NCI-H1930 (cell line): ENCODE measurements at places on chromosomes 3 and 15.

DNA sequence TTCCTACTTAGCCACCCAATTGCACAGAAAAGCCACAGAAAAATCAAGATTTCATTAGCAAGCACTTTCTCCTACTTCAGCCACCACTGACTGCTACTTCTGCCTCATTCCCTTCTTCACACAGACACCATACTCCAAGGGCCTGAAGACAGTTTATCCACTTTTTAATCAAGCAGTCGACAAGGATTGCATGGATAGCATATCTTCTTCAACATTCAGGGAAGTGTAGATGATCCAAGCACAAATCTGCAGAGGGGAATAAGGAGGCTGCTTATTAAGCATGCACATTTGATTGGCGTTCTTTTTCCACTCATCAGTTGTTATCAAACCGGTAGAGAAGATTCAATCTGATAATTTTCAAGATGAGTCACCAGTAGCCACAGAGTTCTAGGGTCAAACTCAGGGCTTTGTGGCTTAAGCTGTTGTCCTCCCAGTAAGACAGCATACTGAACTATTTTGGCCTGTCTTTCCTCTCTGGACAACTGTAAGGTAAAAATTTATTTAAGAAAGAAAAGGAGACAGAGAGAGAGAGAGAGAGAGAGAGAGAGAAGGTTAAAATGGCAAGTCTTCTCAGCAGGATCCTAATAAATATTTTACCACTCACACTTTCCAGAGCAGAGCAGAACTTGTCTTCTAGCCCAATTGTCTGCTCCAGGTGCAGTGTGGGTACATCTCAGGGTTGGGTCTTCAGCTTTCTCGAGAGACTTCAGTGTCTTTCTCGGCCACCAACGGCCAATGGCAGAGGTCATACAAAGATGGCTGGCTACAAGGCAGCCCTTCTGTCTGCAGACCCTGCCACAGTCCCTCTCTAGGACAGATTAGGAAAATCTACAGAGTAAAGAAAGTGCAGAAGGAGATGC is 80.6 kb upstream of the BHLHE40 start:
- no peak for DNase-seq

- DNase-seq: no peak
These were observed 242.1 kb downstream of the ITPR1 start for GRCh38 chr3:4735243-4735642.

GRCh38 chr3:13590841-13591520 is 42.1 kb downstream of the FBLN2 start:
- DNase-seq: no peak

DNA sequence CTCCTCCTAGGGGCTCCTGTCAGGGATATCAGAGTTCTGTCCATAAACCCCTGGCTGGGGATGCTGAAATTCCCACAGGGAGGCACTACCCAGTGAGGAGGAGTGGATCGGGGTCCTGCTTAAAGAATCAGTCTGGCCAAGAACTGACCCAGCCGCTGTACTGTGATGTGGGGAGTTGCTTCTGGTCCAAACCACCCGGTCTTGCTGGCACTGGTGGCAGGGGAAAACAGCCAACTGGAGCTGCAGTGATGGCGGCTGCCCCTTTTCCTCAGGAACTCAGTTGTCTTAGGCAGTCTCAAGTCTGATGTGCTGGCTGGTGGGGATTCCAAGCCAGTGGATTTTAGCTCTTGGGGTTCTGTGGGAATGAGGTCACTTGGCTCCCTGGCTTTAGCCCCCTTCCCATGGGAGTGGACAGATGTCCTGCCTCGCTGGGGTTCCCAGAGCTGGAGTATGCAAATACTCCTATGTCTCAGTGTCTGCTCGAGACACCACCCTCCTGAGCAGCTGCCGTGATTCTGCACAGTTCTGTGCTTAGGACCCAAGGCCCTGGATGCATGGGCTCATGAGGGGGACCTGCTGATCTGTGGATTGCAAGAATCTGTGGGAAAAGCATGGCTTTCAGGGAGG is 97.1 kb downstream of the SLC25A26 start:
- no peak for DNase-seq

- DNase-seq: no peak
These were observed 115.1 kb downstream of the SLCO3A1 start for GRCh38 chr15:91968610-91969009.

GRCh38 chr3:64903006-64903405 is 215.2 kb upstream of the ADAMTS9 start:
- no peak for DNase-seq

DNA sequence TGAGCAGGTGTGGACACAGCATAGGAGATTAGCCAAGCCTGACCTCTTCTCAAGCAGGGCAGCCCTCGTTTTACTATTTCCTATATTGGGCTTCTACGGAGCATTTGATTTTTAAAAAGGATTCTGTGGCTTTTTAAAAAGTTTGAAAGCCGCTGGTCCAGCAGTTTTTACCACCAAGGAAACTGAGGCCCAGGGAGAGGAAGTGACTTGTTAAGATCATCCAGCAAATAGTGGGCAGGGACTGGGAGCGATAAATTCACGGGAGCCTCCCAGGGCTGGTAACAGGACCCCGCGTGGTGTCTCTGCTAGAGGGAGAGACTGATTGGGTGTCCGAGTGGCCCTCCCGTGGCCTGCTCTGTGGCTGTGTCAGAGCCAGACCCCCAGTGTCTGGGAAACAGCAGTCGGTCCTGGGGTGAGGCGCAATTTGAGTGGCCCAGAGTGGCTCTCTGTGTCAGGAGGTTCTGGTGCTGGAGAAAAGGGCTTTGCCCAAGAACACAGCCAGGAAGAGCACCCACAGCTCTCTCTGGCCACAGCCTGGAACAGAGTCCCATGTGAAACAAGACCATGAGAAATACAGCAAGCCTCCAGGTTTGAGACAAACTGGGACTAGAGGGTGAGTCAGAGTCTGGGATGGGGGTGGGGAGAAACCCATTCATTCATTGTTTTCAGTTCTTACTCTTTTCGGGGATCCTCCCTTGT is 4.2 kb downstream of the FURIN start:
- no peak for DNase-seq

- no peak for DNase-seq
These were observed 1026.8 kb upstream of the NR2F2 start for GRCh38 chr15:95303713-95304112.

GRCh38 chr3:4163011-4163410 is 140.2 kb upstream of the SETMAR start:
- DNase-seq: no peak

- no peak for DNase-seq
These were observed 91.0 kb downstream of the IGSF11 start for GRCh38 chr3:118943597-118943996.

DNA sequence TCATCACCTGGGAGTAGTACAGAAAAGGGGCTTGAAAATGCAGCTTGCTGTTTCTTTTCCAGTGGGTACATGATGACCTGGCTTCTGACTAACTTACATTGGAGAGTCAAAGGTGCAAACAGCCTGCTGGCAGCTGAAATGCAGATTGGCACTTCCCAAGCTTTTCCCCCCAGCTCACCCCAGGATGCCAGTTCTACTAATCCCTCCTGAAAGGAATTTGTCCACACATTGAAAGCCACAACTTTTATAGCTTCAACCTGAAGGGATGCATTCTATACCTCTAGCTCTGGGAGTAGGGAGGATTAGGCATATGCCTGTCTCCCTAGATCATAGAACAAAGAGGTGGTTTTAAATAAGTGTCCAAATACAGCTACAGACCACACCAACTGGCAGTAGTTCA is 281.7 kb downstream of the EFHB start:
- no peak for DNase-seq

DNA sequence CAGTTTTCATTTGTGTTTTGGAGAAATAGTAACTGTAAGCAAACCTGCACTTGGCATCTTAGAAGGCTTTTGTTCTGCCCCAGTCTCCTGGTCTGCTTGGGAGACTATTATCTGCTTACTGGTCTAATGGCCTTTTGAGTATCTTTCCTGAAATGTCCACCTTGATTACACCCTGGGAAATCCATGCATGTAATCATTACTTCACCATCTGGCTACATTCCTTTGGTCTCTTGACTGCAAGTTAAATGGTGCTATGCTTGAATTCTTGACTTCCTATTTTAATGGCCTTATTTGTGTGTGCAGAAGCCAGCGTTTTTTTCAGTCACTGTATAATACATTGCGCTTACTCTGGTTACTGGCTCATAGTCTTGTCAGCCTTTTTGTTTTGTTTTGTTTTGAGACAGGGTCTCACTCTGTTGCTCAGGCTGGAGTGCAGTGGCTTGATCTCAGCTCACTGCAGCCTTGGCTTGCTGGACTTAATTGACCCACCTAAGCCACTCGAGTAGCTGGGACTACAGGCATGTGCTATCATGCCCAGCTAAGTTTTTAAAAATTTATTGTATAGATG is 30.0 kb downstream of the CHD2 start:
- no peak for DNase-seq

DNA sequence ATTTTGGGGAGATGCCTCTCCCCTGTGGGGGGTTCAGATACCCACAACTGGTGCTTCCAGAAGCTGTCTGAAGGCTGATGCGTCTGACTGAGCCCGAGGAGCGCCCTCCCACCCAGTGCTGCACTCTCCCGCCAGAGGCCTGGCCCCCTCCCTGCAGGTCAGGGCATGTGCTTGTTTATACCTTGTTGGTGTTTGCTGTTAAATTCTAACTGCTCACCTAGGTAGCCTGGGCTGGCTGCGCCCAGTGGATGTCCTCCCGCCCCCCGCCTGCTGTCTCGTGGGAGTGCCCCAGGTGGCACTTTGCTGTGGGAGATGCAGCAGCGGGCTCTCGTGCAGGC is 12.9 kb downstream of the KLF13 start:
- DNase-seq: no peak

- DNase-seq: no peak
These were observed 99.7 kb downstream of the ROBO2 start for GRCh38 chr3:77139624-77140023.

DNA sequence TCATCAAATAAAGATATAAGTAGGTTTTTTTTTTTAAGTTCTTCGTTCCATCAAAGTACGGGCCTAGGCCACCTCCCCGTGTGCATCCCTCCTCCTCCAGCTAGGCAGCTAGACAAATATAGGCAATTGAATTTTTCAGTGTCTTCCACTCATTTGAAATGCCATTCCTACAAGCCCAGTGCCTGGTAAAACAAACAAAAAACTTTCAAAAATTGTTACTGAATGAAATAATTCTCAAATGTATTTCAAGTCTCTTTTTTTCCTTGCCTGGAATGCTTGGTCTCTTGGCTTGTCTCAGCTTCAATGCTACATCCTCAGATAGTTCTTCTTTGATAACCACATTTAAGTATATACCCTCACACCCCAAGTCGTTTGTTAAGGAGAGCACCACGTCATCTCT is 3.8 kb downstream of the EIF2AK4 start:
- no peak for DNase-seq

- DNase-seq: no peak
These were observed 29.2 kb downstream of the CPN2 start for GRCh38 chr3:194321693-194322640.

- DNase-seq: no peak
These were observed 21.0 kb downstream of the RAB8B start for GRCh38 chr15:63210151-63211091.
